Vagina (tissue), 2 donors: ENCODE measurements at places on chromosomes 7 and 10.

- no peaks in the 10 kb centered on the region for H3K27me3 ChIP-seq
- no peak for DNase-seq
- H3K27ac ChIP-seq, result peak overlapping the region; percentile 65
- no peak overlapping the region for H3K4me3 ChIP-seq
- H3K4me1 ChIP-seq, result peaks cover 37% of the 10 kb centered on the region
These were observed 48.8 kb downstream of the DLD start for GRCh38 chr7:107939573-107940489.

- H3K27ac ChIP-seq, result no peak overlapping the region
- no peak for DNase-seq
- H3K4me1 ChIP-seq, result peaks cover 4% of the 10 kb centered on the region
- no peaks in the 10 kb centered on the region for H3K27me3 ChIP-seq
- H3K36me3 ChIP-seq, result no peaks in the 10 kb centered on the region
These were observed 564.4 kb downstream of the PARD3 start for GRCh38 chr10:34250722-34251121.

- peaks cover 5% of the 10 kb centered on the region for H3K4me1 ChIP-seq
- DNase-seq, result no peak
- no peak overlapping the region for H3K27ac ChIP-seq
These were observed 288.2 kb upstream of the SEMA3D start for GRCh38 chr7:85475071-85475470.

DNA sequence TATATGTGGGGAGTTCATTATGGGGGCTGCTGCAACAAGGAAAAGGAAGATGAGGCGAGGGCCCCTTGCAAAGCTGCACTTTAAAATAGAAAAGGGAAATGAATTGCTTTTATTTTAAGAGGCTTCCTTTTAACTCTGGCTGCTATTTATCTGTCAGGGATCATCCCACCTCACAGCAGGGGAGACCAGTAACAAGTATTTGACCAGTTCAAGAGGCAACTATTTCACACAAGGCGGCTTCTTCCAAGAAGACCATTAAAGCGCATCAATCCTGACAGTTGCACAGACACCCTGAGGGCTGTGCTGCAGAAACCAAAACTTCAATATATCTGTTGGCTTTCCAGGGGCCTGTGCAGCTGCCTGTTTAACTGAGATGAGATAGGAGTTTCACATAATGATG is 1009.2 kb downstream of the SORCS3 start:
- H3K4me3 ChIP-seq, result no peak overlapping the region
- no peaks in the 10 kb centered on the region for H3K36me3 ChIP-seq
- H3K27me3 ChIP-seq, result no peaks in the 10 kb centered on the region
- H3K27ac ChIP-seq, result no peak overlapping the region
- no peak for DNase-seq
- H3K4me1 ChIP-seq, result no peaks in the 10 kb centered on the region

DNA sequence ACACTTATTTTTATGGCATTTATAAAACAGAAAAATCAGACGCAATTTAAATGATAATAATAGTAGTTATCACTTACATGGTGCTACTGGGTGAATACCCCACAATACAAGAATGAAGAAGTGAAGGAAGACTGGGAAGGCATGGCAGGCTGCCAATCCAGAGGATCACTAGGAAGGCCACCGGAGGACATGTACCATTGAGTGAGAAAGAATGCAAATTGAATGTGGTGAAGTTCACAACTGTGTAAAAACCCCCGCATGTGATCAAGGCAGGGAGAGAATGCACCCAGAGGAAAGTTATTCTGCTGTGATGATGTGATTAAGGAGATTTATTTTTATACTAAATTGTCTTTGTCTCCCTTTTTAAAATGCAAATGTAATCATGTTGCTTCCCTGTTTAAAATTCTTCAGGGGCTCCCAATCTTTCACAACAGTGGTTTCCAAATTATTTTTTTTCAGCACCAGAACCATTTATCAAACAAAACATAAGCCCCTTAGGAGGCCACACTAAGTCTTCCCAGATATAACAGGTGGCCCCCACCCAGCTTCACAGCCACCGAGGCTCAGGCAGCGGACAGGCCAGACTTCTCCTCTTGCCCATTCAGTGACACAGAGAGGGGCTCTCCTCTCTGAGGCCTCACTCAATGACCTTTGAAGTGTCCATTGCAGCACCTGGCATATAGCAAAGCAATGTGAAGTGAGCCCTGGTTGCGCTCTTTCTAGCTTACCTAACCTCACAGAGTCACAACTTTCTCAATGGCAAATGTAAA is 59.6 kb downstream of the FRMPD2 start:
- H3K4me3 ChIP-seq, result no peak overlapping the region
- DNase-seq, result no peak
- no peaks in the 10 kb centered on the region for H3K4me1 ChIP-seq
- no peak overlapping the region for H3K27ac ChIP-seq

DNA sequence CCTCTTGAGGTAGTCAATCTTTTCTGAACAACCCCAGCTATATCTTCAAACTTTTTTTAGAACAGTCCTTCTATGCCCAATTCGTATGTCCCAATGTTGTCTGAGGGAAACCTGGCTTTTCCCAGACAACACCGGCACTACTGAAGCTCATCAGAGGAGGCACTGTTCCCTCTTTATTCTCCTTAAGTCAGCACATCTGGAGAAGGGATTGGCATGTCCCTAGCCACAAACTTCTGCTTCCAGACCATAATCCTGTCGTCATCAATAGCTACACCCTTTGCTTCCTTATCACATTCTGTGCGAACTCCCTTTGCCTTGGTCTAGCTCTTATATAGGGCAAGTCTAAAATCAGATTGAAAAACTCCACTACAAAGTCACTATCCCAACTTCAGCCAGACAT is 22.9 kb downstream of the PON3 start:
- no peak overlapping the region for H3K4me3 ChIP-seq
- no peak overlapping the region for H3K27ac ChIP-seq
- no peaks in the 10 kb centered on the region for H3K4me1 ChIP-seq
- no peaks in the 10 kb centered on the region for H3K27me3 ChIP-seq
- no peak for DNase-seq

DNA sequence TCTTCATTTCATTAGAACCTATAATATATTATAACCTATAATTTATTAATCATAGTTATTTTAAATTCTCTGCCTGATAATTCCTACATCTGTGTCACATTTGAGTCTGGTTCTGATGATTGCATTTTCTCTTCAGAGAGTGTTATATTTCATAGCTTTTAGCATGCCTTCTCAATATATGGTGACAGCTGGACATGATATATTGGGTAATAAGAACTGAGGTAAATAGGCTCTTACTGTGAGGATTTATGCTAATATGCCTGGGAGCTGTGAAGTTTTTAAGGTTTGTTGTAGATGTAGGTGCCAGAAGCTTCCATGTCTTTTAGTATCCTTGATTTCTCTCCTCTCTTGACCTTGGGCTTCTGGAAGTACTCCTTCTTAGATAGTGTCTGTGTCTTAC is 325.9 kb upstream of the SEMA3D start:
- DNase-seq, result no peak
- no peaks in the 10 kb centered on the region for H3K36me3 ChIP-seq
- H3K4me3 ChIP-seq, result no peak overlapping the region
- no peaks in the 10 kb centered on the region for H3K4me1 ChIP-seq
- no peak overlapping the region for H3K27ac ChIP-seq

GRCh38 chr7:39367451-39367850 is 198.8 kb upstream of the YAE1 start:
- DNase-seq, result no peak
- H3K36me3 ChIP-seq, result no peaks in the 10 kb centered on the region
- H3K27me3 ChIP-seq, result no peaks in the 10 kb centered on the region
- H3K27ac ChIP-seq, result no peak overlapping the region
- no peak overlapping the region for H3K4me3 ChIP-seq

GRCh38 chr10:20855398-20856038 is 41.6 kb downstream of the NEBL start:
- H3K4me1 ChIP-seq, result no peaks in the 10 kb centered on the region
- no peaks in the 10 kb centered on the region for H3K36me3 ChIP-seq
- DNase-seq, result no peak
- no peak overlapping the region for H3K4me3 ChIP-seq
- no peaks in the 10 kb centered on the region for H3K27me3 ChIP-seq

DNA sequence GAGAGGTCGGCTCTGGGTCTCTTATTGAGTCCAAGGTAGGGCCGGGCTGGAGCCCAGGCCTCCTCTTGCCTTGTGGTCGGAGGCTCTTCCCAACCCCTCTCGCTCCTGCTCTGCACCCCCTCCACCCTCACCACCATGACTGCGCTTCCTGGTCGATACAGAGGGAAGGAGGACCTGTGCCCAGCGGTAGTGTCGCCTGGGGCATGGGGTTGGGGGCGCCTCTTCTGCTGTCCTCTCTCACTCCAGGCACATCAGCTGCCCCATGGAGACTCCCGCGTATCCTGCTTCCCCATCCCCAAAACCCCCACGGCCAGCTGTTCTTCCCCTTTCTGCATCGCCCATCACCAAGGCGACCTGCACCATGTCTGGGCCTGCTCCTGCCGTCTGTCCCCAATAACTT is 44.4 kb downstream of the TMEM270 start:
- peaks cover 26% of the 10 kb centered on the region for H3K4me1 ChIP-seq
- no peaks in the 10 kb centered on the region for H3K36me3 ChIP-seq
- H3K4me3 ChIP-seq, result no peak overlapping the region
- DNase-seq, result peak; percentile 70
- no peak overlapping the region for H3K27ac ChIP-seq

- H3K27me3 ChIP-seq, result no peaks in the 10 kb centered on the region
- no peak for DNase-seq
- no peak overlapping the region for H3K4me3 ChIP-seq
These were observed 186.7 kb upstream of the HGF start for GRCh38 chr7:81956520-81956919.

DNA sequence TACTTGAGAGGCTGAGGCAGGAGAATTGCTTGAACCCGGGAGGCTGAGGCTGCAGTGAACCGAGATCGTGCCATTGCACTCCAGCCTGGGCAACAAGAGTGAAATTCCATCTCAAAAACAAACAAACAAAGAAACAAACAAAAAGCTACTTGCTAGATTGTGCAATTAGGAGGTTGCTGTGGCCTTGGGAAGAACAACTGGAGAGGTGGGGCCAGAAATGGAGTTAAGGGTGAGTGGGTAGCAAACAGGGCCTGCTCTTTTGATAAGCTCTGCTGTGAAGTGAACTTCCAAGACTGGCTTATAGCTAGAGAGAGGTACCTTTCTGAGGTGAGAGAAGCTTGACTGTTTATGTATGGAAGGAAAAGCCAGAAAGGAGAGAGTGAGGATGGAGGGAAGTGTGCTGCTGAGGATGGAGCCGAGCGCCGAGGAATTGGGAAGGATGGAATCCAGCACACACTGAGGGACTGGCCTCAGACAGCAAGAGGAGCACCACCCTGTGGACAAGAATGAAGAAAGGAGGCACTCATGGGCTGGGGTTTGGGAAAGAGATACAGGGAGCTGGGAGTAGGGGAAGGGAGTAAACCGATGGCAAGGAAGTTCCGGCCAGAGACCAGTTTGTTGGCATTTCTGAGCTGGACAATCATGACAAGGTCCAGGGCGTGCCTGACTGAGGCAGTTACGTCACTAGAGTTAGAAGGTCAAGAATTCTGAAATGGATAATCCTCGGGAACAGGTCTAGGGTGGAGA is 7.0 kb upstream of the RPEL1 start:
- H3K4me1 ChIP-seq, result no peaks in the 10 kb centered on the region
- no peaks in the 10 kb centered on the region for H3K27me3 ChIP-seq
- H3K27ac ChIP-seq, result no peak overlapping the region
- no peak overlapping the region for H3K4me3 ChIP-seq
- no peaks in the 10 kb centered on the region for H3K36me3 ChIP-seq

DNA sequence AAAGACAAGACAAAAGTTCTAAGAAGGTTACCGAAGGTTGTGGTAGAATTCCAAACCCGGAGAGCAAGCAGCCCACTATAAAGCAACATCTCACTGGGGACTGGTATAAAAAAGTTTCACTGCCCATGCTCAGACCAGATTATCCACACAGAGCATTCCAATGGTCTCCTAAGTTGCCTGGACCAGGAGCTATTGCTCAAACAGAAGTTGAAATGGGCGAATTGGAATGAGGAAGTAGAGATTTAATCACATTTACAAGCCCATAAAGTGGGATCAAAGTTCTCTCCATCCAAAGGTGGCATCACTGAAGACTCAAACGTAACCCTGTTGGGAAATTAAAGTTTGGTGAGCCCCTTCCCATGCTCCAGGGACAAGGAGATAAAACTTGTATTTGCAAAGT is 19.8 kb downstream of the OR2F1 start:
- no peak overlapping the region for H3K4me3 ChIP-seq
- no peak for DNase-seq
- no peaks in the 10 kb centered on the region for H3K36me3 ChIP-seq
- no peak overlapping the region for H3K27ac ChIP-seq
- no peaks in the 10 kb centered on the region for H3K4me1 ChIP-seq
- H3K27me3 ChIP-seq, result no peaks in the 10 kb centered on the region

GRCh38 chr7:136251826-136252225 is 274.7 kb upstream of the MTPN start:
- H3K27ac ChIP-seq, result no peak overlapping the region
- H3K4me1 ChIP-seq, result no peaks in the 10 kb centered on the region
- H3K27me3 ChIP-seq, result no peaks in the 10 kb centered on the region
- H3K4me3 ChIP-seq, result no peak overlapping the region
- no peaks in the 10 kb centered on the region for H3K36me3 ChIP-seq

- DNase-seq, result no peak
- no peaks in the 10 kb centered on the region for H3K36me3 ChIP-seq
- no peaks in the 10 kb centered on the region for H3K27me3 ChIP-seq
- H3K4me1 ChIP-seq, result peaks cover 18% of the 10 kb centered on the region
- H3K27ac ChIP-seq, result no peak overlapping the region
- no peak overlapping the region for H3K4me3 ChIP-seq
These were observed 4.2 kb upstream of the TCF7L2 start for GRCh38 chr10:112945811-112946210.

DNA sequence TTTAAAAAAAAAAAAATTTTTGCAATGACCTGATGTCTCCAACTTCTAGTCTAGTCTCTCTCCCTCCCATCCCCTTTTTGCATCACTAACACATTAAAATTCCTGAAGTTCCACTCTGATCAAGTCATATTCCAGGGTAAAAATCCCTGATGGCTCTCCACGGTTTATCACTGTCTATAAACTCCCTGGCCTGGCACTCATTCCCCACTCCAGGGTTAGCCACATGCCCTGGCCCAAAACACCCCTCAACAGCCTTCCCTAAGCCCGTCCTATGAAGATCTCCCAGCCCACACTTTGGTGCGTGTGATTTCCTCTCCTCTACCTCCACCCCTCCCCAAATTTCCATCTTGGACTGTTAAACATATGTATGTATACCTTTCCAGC is 125.4 kb downstream of the JAZF1 start:
- no peaks in the 10 kb centered on the region for H3K36me3 ChIP-seq
- H3K4me1 ChIP-seq, result peaks cover 14% of the 10 kb centered on the region
- H3K27me3 ChIP-seq, result no peaks in the 10 kb centered on the region
- H3K27ac ChIP-seq, result no peak overlapping the region
- no peak overlapping the region for H3K4me3 ChIP-seq
- no peak for DNase-seq
